ENCODE measurements at places on chromosomes 7 and 10. TPM values are rescaled to one million over a fixed set of nuclear protein-coding genes. Genes with fewer than 3 reads are reported as not detected.

Gene GPR15LG
- total RNA-seq = 0.21 TPM

Gene EN2
- 0.90 TPM for total RNA-seq

Gene LRRD1
- not detected for total RNA-seq

Gene CHST15
- total RNA-seq = 6.3 TPM

Gene COBL
- 3.2 TPM for total RNA-seq

Gene OR2A5
- not detected for total RNA-seq

Gene SLIT1
- total RNA-seq = 0.06 TPM

Gene PNLIPRP2
- total RNA-seq = 0.11 TPM

Gene GNG11
- 32.2 TPM for total RNA-seq

Gene LRGUK
- total RNA-seq = 0.48 TPM

Gene TEX47
- total RNA-seq = not detected

Gene SHOC2
- total RNA-seq = 17.5 TPM

Gene SLC13A4
- not detected for total RNA-seq

Gene GNAT3
- not detected for total RNA-seq

Gene SPDYE1
- not detected for total RNA-seq

Gene ANKRD7
- 0.30 TPM for total RNA-seq

Gene FAM25A
- not detected for total RNA-seq

Gene PANK1
- total RNA-seq = 6.5 TPM

Gene SLC39A12
- not detected for total RNA-seq

Gene LRRC17
- not detected for total RNA-seq

Gene DEPP1
- 3.2 TPM for total RNA-seq

Data from A549 treated with dexamethasone at 1 μM for 4 hours (cell line).